ENCODE measurements at places on chromosomes 5 and 9. TPM values are rescaled to one million over a fixed set of nuclear protein-coding genes. Genes with fewer than 3 reads are reported as not detected.

Gene STPG3
- 0.32 TPM for polyA plus RNA-seq

Gene ORM2
- polyA plus RNA-seq = 0.88 TPM

Gene CCL28
- polyA plus RNA-seq = 2.1 TPM

Gene HSPA9
- 155 TPM for polyA plus RNA-seq

Gene SAPCD2
- 0.07 TPM for polyA plus RNA-seq
